ENCODE measurements at places on chromosomes 5 and 9.
A peak's percentile ranks its signal among the peaks of the same experiment; 100 is the strongest.

- DNase-seq: no peak
These were observed 120.7 kb upstream of the SPATA31C2 start for GRCh38 chr9:88259001-88259400.

DNA sequence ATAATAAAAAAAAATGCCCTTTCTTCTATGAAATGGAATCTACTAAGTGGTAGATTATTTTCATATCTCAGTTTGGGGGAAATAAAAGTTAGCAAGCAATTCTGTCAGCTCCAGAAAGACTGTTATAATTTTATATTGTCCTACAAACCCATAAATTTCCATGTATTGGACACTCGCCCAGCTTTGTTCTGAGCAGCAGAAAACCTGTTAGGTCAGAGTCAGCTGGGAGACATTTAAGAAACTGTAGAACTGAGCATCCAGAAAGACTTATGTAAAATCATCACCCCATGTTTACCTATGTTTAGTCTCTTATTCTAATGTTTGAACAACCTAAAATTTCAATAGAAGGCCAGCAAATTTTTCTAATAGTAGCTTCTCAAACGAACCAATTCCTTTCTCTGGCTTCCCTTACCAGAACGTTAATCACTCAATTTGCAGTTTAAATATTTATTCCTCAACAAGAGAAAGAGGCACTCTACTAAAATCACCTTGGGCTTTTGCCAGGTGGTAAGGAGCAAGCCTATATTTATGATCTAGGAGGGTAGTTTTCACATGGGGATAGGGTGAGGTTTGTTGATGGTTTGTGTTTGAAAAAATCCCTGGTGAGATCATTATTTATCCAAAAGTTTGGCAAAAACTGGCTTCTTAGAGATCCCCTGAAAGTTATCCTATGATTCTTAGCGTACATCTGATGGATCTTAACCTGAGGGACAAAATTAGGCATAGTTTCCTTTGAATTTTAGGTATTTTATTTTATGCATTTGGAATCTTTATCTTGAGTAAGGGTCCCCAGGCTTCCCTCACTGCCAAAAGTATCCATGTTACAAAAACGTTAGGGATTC is 34.4 kb downstream of the MACROH2A1 start:
- no peak for DNase-seq

DNA sequence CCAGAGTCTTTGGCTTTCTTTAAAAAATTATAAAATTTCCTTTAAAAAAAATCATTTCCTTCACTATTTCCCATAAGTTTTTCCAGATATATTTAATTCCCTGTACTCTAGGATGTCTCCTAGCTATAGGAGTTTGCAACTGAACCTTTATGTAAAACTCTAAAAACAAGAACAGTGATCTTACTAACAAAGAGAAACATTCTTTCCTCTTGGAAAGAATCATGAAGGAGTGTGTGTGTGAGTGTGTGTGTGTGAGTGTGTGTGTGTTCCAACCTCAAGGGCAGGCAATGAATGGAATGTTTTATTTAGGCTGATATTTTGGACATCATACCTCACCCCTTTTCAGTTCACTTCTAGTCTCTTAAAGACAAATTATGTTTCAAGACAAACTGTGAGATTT is 309.2 kb downstream of the CEMIP2 start:
- no peak for DNase-seq

- no peak for DNase-seq
These were observed 67.5 kb downstream of the SPEF2 start for GRCh38 chr5:35685161-35685560.

DNA sequence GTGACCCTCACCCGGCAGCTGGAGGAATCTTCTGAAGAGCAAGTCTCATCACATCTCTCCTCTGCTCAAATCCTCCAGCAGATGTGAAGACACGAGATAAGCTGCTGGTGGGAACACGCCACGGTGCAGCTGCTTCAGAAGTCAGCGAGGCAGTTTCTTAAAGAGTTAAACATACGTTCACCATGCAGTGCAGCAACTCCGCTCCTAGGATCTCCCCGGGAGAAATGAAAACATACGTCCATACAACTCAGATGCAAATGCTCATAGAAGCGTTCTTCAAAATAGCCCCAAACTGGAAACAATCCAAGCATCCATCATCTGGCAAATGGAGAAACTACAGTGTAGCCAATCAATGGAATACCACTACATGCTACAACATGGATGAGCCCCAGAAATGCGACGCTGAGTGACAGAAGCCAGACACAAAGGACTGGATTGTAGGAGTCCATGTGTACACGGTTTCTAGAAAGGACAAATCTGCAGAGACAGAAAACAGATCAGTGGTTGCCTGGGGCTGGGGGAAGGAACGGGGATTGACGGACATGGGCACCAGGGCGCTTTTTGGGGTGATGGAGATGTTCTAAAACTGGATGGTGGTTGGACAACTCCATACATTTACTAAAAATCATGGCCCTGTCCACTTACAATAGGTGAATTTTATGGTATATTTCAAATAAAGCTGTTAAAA is 150.6 kb downstream of the COL23A1 start:
- DNase-seq: no peak

GRCh38 chr5:134879456-134879855 is 5.3 kb downstream of the TXNDC15 start:
- DNase-seq: no peak

DNA sequence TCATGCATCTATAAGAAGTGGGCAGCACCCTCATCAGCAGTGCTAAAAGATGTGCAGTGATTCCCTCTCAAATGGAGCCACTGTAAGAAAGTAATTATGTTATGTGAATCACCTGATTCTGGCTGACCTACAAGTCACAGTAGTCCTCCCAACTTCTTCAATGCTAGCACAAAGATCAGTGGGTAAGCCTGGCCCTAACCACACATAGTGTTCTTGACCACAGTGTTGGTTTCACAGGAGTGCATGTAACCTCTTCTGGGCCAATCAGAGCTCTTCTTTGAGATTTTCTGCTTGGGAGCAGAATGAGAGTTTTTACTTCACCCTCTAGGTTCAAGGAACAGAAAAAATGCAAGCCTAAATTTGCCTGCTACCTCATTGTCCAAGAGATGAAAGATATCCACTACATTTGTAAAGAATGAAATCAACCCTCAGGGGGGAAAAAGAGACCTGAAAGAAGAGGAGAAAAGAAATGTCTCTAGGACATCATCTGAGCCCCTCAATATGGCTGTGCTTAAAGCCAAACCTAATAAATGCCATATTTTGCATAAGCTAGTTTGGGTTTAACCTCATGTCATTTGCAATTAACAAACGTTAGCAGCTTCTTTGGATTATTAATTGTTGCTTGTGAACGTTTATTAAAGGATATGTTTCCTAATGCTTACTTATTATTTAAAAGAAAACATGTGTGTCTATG is 65.3 kb upstream of the ADRB2 start:
- peak; percentile 9 for DNase-seq

DNA sequence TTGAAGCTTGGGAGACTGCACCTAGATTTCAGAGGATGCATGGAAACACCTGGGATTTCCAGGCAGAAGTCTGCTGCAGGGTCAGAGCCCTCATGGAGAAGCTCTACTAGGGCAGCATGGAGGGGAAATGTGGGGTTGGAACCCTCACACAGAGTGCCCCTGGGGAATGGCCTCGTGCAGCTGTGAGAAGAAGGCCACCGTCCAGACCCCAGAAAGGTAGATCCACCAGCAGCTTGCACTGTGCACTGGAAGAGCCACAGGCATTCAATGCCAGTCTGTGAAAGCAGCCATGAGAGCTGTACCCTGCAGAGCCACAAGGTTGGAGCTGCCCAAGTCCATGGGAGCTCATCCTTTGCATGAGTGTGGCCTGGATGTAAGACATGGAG is 285.3 kb upstream of the FAM174A start:
- no peak for DNase-seq

- no peak for DNase-seq
These were observed 43.1 kb downstream of the NACC2 start for GRCh38 chr9:136051837-136052471.

DNA sequence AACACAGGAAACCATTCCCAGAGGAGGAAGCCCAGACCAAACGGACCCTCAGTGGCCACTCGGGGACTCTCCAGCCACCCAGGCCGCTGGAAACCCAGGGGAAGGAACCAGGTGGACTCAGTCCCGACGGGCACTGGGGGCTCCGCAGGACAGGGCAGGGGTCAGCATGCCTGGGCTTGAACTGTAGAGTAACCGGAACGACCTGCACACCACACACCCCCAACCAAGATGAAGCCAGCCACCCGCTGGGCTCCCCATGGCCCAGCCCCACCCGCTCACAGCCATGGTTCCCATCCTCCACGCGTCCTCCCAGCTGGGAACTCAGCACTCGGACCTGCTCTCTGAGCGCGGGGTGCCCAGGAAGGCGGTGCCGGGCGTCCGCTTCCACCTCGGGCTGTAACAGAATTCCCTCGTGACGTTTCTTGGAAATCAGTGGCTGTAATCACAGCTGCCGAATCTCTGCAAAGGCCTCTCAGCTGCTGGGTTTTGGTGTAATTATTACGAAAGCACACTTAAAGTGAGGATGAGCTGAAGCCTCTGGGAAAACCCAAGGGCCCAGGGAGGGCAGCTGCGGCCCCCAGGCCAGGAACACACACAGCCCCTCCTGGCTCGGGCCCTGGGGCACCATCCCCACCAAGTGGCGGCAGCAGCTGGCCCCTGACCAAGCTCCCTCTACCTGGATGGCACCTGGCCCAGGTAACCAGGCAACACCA is 13.8 kb downstream of the NACC2 start:
- DNase-seq: no peak

DNA sequence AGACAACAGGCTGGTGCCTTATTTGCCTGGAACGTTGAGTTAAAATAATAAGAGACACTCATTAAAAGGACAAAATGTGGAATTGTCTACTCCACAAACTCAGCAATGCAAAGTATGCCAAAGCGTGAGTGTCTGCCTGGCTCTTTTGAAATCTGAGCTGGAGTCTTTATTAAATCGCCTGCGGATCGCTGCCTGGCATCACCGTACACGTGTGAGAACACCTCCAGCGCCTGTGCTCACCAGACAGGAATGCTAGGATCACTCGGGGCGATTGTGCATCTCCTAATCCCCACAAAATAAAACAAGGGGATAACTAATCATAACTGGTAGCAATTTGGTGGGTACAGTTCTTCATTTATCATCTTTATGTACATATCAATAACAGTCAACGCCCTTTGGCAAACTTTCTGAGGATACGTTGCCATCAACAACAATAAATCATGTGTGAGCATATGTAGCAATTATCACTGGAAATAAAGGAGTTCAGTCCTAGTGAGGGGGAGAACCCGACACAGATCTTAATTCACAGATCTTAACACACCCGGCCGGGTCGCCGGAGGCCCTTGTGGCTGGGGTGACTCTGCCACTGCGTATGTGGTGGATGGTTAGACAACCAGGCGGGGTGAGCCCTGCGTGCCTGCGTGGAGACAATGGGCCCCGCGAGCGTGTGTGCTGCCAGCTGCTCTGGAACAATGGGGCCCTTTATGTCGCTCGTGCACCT is 284.9 kb upstream of the IRX1 start:
- DNase-seq: no peak

DNA sequence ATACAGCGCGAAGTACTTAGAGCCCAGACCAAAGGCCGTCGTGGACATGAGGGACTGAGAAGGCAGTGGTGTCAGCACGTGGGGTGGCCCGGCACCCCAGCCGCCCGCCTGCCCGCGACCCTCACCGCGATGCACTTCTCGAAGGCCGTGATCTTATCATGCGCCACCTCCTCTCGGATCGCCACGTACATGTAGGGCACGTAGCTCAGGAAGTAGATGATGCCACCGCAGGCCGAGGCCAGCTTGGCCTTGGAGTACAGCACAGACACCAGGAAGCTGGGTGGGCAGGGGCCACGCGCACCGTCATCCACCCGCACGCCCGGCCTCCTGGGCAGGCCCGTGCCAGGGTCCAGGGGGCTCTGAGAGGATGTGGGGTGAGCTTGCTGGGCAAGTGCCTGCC is 11.0 kb downstream of the ABCA2 start:
- DNase-seq: no peak

- peak; percentile 42 for DNase-seq
These were observed 118.3 kb downstream of the SLC1A3 start for GRCh38 chr5:36724467-36725332.

GRCh38 chr9:124440786-124441185 is 9.5 kb upstream of the ADGRD2 start:
- no peak for DNase-seq

GRCh38 chr9:32200896-32201295 is 183.5 kb upstream of the ACO1 start:
- no peak for DNase-seq

GRCh38 chr5:160271836-160272235 is 40.5 kb downstream of the CCNJL start:
- DNase-seq: no peak

DNA sequence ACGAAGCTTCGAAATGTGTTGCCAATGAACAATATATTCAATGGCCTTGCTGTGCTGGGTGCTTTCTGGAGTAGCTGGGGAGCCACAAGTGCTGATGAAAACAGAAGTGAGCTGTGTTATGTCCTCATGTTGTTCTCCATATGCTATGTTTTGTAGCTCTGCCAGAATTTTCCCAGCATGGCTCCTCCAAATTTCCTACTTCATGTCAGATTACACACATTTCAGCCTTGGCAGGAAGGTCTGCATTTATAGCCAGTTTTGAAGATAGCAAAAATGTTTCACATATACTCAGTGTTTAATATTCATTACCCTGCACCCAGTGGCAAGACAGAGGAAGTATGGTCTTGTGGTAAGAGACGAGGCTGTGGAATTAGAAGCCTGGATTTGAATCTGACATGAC is 22.6 kb upstream of the NMUR2 start:
- DNase-seq: no peak

GRCh38 chr9:127904561-127905003 is 5.2 kb upstream of the ST6GALNAC6 start:
- DNase-seq: no peak

DNA sequence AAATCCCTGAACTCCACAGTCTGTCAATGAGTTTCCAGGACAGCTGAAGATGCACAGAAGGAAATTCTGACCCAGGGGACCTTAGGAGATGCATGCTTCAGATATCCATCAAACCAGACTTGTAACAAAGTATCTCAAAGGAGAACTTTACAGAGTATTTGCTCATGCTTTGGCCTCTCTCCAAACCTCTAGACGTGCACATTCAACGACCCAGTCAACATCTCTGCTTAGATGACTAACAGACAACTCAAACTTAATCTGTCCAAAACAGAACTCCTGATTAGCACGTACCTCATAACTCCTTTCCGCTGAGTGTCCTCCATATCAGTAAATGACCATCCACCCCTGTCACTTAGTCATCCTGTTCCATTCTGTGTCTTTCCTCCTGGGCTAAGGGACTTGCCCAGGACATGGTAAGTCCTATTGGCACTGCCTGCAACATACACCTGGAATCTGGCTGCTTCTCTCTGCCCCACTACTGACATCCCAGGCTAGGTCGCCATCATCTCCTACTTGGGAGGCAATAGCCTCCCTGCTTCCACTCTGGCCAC is 107.4 kb downstream of the LMNB1 start:
- DNase-seq: no peak

GRCh38 chr9:79034583-79034982 is 537.2 kb upstream of the TLE4 start:
- no peak for DNase-seq
